GM13977 (cell line): ENCODE measurements at places on chromosomes 2 and 18.
A peak's percentile ranks its signal among the peaks of the same experiment; 100 is the strongest.

GRCh38 chr2:130355172-130355577 lies 681 bp upstream of the PTPN18 start:
- DNase-seq = no peak

DNA sequence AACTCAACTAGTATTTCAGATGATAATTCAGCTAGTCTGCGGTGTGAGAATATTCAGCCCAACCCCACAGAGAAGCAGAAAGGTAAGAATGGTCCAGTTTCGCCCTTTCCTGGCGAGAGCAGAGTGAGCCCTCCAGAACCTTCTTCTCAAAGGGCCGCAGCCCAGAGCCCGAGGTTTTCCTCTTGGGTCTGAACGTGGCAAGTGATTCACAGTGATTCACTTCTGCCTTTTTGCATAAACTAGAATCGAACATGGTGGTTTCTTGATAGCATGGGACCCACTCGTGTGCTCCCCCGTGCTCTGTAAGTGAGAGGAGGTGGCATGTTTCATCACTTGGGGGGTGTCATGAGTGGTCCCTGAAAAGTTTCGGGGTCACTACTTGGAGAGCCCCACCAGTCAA lies 24.2 kb downstream of the TRAF3IP1 start:
- no peak for DNase-seq

DNA sequence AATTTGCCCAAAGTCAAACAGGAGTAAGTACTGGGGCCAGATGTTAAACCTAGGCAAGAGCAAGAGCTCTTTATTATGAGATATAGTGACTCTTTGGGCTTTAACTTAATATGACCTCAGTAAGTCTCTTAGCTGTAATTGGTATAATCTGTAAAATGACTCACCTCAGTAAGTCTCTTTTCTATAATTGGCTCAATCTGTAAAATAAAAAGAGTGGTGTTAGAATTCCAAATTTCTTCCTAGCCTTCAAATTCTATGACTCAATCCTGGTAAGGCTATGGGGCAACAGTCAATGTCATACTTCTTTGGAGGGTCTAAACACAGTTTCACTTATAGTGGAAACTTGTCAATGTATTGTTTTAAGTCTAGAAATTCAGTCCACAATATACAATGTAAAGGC lies 1608.9 kb upstream of the PIK3C3 start:
- no peak for DNase-seq

DNA sequence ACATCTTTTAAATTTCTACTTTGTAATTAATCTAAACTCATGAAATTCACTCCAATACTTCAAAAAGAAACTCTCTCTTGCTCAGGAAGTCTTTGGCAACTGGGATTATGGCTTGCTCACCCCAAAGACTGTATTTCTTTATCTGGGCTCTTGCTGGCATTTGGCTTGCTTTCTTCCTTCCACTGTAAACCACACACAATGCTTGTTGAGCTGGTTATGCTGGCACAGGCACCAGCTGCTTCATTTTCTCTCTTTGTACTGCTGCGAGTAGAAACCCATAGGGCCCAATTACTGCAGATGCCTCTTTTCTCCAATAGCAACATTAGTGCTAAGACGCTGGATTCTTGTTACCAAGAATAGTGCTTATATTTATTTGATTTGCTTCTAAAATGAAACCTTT lies 51.4 kb downstream of the SLC38A11 start:
- no peak for DNase-seq

- no peak for DNase-seq
These were observed at the start of gene DNPEP for GRCh38 chr2:219387306-219388120. TSS of gene DNPEP (minus strand) at chr2:219387912. CDS start at chr2:219387794, 118 bp downstream.

- no peak for DNase-seq
These were observed 479.7 kb downstream of the PARD3B start for GRCh38 chr2:205024822-205025518.

GRCh38 chr2:105038383-105039061 lies 653 bp downstream of the MRPS9 start:
- DNase-seq = peak; percentile 27

GRCh38 chr2:159614534-159615366 lies 1.6 kb downstream of the BAZ2B start:
- no peak for DNase-seq

DNA sequence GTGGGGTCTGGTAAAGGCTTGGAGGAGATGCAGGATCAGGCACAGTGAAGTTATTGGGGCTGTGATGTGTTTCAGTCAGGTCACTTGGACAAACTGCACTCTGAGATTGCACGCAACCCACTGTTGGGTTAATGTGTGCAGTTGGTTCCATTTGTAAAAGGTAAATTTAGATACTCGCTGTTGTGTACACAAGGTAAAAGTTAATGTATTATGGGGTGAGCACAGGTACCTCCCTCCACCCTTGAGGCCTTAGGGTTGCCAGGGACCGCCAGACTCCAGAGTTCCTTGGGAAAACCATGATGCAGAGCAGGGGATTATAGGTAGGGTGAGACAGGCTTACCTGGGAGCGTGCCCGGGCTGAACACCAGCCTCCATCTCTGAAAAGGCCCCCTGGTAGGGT lies 20.1 kb downstream of the IMPA2 start:
- no peak for DNase-seq

DNA sequence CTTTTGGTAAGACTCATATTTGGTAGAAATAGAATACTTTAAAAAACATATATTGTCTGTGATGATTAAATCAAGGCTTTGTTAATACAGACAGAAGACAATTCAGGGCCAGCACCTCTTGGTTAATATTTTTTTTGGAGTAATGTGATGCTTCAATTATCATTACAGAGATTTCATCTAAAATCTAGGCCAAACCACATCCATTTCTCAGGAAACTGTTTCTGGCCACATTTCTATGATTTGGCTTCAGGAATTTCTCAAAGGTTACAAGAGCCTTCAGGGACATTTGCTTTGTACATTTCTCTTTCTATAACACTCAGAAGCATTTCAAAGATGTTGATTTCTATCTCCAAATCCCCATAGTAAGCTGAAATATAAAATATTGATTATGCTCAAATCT lies 614.9 kb downstream of the LRP1B start:
- no peak for DNase-seq

- DNase-seq = no peak
These were observed 131.0 kb downstream of the ALPK2 start for GRCh38 chr18:58497845-58498244.

GRCh38 chr2:237025090-237025865 lies 60.4 kb upstream of the COPS8 start:
- DNase-seq = no peak

DNA sequence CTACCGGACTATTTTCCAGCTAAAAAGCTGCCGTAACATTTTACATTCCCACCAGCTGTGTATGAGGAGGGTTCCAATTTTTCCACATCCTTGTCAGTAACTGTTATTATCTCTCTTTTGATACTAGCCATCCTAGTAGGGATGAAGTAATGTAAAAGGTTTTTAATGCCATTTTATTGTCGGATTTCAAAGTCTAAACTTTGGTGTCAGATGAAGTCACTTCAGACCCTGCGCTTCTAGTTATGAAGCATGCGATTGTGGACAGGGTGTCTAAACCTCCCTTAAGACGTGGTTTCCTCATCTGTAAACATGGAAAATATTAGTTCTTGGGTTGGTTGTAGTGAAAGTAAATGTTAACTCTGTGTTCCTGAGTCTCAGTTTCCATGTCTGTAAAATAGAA lies 4.7 kb downstream of the DGKD start:
- DNase-seq = no peak

DNA sequence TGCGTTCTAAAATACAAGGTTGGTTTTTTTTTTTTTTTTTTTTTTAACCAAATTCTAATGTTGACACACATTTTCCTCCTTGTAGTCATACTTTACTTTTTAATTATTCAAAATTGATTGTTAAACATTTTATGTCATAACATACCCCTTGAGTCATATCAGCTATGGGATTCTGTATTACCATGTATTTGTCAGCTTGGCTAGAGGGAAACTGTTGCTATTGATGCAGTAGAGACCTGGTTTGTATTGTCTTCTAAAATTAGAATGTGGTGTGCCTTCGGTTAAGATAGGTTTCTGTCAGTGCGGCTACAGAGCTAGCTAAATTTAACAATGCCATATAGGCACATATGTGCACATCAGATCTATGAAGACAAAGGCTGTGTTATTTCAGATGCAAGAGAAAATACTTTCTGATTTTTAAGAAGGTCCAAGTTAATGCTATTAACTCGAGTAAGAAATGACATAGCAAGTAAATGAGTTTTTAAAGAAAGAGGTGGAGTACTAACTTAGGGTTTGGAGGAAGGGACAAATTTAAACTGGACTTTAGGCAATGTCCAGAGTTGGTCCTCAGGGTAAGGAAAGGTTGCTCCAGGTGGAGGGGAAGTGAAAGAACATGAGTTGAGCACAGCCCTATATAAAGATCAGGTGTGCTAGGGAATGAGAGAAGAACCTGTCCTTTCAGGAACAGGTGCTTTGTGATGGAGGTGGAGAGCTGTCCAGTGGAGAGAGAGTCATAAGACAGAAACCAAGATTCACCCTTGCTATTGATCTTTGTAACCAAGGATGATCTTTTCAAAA lies 152.3 kb downstream of the PRPF40A start:
- DNase-seq = peak; percentile 39

- no peak for DNase-seq
These were observed 223.7 kb downstream of the ACKR3 start for GRCh38 chr2:236793023-236794011.

- DNase-seq = no peak
These were observed 105.7 kb upstream of the DAPL1 start for GRCh38 chr2:158689391-158689790.

GRCh38 chr2:196487417-196487816 lies 152.1 kb upstream of the CCDC150 start:
- DNase-seq = no peak

DNA sequence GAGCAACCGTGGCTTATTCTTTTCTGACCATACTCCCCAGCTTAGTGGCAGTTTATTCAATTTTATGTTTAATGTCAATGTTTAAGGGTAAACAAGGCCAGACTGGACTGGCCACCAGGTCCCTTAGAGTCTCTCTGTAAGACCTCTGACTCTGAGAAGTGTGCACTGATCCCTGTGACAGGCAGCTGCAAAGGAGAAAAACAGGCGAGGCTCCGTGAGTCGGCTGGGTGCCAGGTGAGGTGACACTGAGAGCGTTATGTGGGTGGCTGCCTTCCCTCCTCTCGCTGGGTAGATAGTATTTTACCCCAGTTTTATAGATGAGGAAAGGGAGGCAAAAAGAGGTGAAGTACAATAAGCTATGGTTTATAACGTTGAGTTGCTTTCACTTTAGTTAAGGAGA lies 139.4 kb upstream of the HDAC4 start:
- DNase-seq = no peak

DNA sequence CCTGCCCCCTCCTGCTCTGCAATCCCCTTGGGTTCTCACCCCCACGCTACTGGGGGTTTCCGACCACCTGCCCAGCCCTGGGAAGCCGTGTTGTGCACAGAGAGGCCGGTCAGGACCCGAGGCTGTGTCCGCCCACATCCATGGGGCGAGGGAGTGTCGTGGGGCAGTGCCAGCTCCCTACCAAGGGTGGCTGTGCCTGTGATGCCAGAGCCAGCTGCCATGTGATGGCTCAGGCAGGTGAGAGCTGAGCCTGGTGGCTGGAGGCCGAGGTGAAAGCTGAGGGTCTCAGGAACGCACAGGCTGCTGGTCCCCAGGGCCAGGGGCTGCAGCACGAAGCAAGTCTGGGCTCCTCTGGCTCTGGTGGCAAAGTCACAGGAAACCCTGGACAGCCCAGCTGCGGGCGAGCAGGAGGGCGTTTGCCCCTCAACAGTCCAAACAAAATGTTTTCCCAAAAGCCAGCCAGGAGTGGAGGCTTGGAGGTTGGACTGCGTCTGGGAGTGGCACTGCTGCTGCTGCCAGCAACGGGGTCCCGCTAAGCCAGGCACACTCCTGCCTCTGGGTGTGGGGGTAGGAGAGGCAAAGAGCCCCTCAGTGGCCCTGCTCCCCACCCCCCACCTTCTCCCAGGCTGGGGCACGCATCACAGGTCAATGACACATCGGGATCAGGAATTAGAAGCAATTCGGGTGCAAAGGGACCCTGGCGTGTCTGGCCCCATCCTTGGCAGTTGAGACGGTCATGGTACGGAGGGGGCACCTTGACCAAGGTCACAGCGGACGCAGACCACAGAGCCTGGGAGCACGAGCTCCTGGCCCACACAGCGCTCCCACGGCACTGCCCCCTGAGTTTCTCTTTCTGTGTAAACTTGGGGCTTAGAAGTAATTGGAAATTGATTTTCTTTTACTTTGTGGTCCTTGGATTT lies 72.4 kb upstream of the GPC1 start:
- no peak for DNase-seq

DNA sequence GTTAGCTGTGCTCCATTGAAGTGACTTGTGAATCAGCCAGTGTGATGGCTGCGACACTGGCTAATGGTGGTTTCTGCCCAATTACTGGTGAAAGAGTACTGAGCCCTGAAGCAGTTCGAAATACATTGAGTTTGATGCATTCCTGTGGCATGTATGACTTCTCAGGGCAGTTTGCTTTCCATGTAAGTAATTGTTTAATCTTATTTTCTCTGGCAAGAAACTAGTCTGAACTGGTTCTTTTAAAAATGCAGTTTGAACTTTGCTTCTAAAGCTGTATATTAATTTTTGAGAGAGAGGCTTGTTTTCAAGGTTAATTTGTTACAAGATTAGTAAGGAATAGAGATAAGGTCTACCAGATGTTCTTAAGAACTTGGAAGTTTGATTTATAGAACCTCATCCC lies 46.7 kb downstream of the GLS start:
- no peak for DNase-seq

GRCh38 chr2:66604326-66604725 lies 169.4 kb downstream of the MEIS1 start:
- DNase-seq = no peak

DNA sequence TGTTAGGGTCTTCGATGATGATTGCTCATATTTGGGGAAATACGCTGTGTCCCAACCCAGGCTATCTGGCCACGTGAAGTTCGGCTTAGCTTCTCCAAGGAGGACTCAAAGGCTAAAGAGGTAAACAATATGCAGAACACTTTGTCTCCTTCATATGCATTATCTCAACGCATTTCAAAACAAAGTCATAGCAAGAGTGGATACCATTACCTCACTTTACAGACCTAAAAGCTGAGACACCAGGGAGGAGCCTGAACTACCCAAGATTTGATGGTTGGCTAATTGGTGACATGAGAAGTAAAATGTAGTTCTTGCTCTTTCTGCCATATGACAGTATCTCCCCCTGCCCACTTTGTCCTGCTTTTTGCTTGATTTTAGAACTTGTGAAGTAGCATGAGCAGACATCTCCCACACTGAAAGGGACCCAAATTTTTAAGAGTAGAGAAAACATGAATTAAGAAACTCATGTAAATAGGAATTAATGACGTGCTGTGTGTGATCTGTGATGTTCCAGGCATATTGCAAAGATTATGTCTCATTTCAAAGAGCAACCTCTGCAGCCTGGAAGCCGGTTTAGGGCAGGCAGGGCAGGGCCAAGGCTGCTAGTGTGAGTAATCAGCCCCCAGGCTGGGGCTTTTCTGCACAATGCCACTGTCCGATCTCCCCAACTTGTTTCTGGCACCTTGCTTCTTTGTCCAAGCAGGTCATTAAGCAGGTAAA lies 144.5 kb downstream of the BCL11A start:
- no peak for DNase-seq

- DNase-seq = no peak
These were observed 459.4 kb upstream of the MC4R start for GRCh38 chr18:60831971-60832370.

GRCh38 chr18:30787410-30787809 lies 255.1 kb downstream of the DSC3 start:
- DNase-seq = no peak
